T-helper 22 cell (primary cell): ENCODE measurements at places on chromosomes 4 and X.

- no peak for DNase-seq
These were observed 8.1 kb upstream of the FGFR3 start for GRCh38 chr4:1784789-1785591.

DNA sequence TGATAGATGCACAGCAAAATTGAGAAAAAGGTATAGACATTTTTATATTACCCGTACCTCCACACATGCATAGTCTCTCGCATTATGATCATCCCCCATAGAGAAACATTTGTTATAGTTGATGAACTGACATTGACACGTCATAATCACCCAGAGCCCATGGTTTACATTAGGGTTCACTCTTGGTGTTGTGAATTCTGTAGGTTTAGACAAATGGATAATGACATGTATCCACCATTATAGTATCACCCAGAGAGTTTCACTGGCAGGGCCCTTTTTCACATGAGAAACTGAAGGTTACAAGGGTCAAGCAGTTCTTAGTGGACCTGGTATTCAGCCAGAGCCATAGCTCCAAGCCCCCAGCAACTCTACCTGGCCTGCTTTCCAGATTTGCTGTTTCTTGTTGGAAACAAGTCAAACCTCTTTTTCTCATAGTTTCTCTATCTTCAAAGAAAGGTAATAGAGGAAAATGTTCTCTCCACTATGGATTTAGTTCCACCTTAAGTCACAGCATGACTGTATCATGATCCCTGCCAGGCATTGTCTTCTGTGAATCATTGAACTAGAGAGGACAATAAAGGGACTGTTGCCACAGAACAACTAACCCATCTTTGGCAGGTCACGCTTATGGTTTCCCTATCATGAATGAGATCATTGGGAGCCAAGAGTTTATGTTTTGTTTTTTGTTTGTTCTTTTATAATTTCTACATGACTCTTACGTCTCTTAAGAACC is 64.0 kb downstream of the HHIP start:
- no peak for DNase-seq

DNA sequence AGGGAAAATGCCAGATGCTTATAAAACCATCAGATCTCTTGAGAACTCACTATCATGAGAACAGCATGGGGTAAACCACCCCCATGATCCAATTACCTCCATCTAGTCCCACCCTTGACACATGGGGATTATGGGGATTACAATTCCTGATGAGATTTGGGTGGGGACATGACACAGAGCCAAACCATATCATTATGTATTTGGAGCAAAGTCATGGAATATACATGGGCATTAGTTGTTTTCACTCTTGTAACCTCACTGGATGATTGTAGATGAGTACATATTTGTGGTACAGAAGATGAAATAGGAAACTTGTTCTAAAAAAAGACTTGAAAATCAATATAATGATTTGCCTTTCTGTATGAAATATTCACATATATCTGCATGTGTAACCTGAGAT is 674.5 kb upstream of the BOD1L1 start:
- no peak for DNase-seq

DNA sequence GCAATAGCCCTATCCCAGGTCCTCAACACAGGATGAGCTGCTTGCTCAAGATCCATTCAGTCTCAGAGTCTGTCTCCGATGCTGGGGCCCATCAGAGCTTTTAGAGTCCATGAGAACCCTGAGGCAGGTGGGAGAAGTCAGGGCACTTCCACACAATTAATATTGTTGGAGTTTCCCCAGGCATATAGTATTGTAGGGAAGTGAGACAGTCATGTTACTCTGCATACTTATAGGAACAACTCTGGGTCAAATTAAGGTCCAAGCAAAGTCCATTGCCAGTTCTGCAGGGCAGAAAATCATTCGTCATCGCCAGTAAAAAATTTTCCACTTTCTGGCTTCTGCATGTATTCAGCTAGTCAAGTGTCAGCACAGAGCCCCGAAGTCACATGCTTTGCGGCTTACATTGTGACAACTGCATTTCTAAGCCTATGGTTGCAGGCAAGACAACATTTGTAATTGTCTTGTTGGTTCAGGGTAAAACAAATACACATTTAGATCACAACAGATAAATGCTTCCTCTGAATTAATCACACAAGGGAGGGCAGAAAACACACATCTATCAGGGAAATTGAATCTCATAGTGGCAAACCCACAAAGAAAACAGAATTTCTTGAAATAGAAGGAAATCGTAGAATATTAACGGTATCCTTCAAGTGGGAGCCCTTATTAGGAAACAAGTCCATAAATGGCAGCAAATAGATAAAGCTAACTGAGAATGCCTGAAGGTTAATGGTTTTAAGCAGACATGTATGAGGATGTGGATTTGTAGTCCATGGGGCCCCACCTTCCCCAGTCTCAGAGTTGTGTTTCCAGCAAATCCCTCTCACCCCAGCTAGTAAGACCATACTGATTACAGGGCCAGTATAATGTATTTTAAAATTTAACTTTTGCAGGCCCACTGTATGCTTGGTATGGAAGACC is 412.1 kb upstream of the RASGEF1B start:
- DNase-seq = no peak

DNA sequence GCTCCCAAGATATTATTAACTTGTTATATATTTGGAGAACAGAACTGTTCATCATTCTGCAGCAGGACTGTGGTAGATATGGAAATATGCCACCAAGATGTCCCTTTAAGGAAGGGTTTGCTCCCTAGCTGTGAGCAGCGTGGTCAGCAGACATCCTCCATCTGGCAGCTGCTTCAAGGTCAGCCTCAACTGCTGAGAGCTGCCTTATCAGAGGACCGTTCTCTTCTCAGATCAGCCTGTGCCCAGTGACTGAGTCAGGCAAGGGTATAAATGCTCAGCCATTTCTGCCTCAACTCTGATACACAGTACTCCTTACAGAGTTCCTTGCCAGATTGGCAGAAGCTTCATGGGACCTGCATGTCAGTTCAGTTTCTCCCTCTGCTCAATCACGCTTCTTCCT is 63.4 kb upstream of the MAGEB2 start:
- DNase-seq = no peak

DNA sequence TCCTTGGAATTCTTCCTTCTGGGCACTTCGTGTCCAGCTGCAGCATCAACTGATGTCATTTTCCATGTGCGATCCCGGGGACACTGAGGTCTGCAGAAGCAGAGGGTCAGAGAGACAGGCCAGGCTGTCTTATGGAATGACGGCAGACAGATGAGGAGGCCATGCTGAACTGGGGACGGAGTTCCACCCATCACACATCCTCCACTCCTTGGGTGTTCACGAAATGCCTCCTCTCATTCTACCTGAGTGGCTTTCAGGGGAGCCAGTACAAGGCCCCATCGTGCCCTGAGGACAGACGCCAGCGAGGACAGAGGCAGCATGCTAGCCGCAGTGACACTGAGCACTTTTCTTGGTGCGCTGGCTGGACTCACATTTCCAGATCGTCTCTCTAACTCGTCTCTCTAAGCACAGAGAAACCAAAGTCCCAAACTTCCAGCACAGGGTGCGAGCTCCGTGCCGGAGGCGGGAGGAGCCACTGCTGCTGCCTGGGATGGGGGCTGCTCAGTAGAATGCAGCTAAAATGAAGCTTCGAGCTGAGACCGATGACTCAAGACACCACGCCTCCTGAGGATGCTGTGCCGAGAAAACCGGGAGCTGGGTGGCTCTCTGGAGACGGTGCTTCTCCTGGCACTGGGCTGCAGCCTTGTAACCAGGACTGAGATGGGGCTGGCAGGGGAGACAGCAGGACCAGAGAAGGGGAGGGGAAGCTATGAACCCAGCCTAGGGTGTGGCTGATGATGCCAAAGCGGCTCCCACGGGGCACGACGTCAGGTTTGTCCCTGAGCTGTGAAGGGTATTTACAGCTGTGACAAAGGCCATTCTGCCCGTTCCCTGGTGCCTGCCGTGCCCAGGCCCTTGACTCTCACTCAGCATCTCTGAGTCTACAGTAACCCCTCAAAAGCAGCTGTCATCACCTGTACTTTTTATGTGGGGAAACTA is 8.2 kb downstream of the ABLIM2 start:
- DNase-seq = no peak

DNA sequence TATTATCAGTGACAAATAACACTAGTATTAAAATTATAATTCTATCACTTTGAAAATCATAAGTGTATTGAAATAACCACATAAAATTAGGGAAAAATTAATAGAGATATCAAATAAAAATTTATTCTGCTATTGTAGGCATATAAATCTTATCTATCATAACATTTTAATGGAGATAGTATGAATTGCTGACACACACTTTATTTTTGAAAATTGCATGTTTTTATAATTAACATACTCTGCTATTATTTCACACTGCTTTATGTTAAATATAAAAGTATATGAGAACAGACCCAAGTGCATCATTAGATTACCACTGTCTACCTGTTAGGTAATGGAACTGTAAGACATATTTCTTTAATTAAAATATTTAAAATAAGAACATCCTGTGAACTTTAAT is 2150.2 kb downstream of the ARAP2 start:
- DNase-seq = no peak

GRCh38 chr4:41514766-41515481 is 23.0 kb upstream of the LIMCH1 start:
- DNase-seq = no peak

GRCh38 chr4:72665171-72665968 is 96.3 kb upstream of the ADAMTS3 start:
- no peak for DNase-seq

- DNase-seq = no peak
These were observed 1718.9 kb downstream of the C4orf33 start for GRCh38 chr4:130814896-130815295.

DNA sequence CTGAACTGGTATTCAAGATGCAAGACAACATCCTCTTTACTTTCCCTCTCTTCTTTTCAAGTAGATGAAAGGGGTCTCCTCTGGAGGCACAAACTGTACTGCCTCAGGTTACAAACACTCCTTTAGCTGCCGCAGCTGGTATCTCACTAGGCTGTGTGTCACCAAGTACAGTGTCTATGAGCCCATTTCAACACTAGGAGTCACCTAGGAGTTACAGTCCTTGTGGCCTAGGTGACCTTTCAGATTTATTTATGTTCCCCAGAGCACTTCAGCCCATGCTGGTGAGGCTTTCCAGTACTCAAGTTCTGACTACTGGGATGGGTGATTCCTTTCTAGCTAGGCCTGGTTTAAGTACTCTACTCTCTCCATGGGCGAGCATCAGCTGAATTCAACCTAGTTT is 32.4 kb upstream of the TMLHE start:
- DNase-seq = no peak

GRCh38 chrX:70477734-70478075 is 33.1 kb downstream of the DLG3 start:
- no peak for DNase-seq

DNA sequence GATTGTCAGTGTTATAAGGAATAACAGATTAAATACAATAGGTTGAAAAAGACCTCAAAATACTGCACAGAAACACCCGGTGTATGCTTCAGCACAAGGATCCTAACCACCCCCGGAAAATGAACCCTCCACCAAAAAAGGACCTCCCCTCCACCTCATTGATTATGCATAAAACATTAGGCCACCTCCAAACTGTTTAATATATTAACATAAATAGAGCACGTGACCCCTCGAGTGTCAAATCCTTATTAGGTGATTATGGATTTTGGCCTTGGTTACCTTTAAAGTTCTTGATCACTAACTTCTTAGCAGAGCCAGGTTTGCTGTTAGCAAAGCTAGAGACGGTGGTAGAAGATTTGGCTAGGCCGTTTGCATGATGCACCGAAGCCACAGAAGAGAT is 958 bp downstream of the CUL4B start:
- DNase-seq = no peak

DNA sequence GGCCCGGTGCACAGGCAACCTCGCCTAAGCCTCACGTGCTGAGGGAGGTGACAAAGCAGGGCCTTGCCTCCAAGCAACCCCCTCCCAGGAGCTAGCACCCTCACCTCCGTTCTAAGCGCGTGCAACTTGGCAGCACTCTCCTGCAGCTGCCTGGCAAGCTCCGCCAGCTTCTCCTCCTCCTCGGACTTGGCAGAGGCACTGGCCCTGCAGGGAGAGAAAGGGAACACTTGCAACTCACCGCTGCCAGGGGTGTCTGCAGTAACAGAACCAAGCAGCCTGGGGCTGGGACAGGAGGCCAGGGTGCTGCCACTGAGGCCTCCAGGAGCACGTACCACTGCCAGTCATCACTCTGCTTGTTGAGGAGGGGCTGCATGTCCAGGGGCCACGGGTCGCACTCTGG is 10.3 kb upstream of the TREX2 start:
- no peak for DNase-seq

DNA sequence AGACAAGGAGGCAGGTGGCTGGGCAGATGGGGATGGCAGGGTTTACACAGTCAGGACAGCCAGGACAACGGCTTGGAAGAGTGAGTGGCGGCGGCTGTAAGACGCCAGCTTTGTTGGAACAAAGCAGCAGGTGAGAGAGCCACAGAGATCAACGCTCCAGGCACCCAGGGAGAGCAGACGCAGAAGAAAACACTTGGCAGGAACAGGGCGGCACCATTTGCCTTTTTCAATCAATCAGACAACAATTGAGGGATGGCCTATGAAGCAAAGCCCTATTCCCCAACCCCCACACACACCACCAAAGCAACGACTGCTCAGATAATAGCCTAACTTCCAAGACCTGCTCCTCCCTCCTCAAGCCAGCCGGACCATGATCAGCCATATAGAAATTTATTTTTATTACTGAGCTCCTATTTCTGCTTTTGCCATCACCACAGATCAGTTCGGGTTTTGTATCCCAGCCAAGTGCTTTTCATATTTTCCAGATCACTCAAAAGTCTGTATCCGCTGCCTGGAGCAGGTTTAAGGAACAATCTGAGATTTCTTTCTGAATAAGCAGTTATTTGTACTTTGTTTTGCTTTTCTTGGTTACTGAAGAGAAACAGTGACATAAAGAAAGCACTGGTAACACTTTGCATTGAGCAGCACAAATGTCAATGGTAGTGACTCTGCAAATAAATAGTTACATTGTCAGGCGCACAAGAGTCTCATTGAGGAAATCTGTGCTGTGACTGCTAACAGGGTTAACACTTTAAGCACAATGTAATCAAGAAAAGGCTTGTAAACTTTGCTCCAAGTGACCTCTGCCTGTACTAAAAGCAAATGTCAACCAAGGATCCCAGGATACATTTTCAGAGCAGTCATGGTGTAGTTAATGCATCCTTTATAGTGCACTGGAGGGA is 81.8 kb upstream of the RBPJ start:
- DNase-seq = no peak

DNA sequence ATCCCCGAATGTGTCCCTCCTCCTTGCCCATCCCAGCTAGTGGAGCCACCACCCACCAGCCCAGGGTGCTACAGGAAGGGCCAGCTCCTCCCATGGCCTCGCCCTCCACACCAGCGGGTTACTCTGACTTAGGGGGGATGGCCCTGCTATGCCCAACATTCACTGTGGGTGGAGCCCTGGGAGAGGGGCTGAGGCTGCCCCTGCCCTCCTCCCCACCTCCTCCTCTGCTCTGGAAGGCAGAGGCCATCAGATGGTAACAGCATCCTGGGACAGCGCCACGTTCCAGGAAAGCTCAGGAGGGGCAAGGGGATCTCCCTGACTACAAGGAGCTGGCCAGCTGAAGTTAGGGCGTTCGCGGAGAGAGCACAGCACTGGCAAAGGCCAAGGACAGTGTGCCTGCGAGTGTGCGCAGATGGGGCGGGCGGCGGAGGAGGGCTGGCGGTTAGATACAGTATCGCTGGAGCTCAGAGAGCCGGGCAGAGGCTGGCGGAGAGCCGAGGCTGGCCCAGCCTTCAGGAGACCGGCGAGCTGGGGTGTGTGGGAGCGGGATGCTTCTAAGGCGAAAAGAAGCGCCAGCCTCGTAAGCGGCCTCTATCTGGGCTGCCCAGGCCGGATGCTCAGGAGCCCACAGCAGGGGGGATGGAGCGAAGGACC is 1.5 kb downstream of the JAKMIP1 start:
- DNase-seq = no peak

GRCh38 chr4:88756149-88756548 is 58.5 kb upstream of the NAP1L5 start:
- DNase-seq = no peak
